ENCODE measurements at places on chromosomes 5 and 9.

DNA sequence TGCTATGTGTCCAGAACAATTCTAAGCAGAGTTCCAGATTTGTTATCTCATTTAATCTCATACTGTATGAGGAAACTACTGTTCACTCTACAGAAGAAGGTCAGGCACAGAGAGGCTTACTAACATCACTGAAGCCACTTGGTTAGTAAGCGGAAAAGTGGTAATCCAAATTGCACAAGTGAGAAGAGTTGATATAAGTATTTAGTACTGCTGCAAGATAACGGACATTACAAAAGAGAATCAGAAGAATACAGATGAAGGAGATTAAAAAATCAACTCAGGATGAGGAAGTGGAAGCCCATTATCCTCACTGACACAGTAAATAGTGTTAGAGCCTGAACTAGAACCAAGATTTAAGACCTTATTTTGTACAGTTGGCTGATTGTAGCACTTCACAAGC, 22.3 kb upstream of the TLR4 start:
- no peak for DNase-seq

DNA sequence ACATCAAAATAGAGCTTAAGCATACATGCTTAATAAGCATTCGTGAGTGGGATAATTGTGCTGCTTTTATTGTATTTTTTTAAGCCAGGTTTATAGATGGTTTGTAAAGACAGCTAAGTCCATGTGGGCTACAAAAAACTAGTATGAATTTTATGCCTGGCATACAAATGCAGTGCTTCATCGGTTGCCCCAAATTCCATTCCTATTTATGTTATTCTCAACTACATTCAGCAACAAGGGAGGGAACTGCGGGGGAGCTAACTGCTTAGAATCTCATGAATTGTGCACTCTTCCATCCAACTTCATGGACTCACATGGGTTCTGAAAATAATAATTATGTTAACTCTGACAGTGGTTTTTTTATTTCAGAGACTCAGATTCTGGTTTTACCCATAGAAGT, 199.2 kb downstream of the FAM170A start:
- no peak for DNase-seq

DNA sequence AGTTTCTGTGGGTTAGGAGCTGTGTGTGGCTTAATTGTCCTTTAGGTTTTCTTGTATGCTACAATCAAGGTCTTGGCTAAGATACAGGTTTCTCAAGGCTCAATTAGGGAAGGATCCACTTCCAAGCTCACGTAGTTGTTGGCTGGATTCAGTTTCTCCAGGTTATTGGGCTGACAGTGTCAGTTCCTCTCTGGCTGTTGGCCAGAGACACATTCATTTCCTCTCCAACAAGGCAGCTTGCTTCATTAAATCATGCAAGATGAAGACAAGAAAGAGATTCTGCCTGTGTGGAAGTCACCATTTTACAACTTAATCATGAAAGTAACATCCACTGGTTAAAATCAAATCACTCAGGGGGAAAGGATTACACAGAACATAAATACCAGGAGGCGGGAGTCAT, 275.7 kb upstream of the KIF2A start:
- DNase-seq: no peak

GRCh38 chr9:135249711-135250110, 162.2 kb downstream of the OLFM1 start:
- no peak for DNase-seq

- no peak for DNase-seq
These were observed 6.4 kb upstream of the LHX2 start for GRCh38 chr9:124005029-124005771.

DNA sequence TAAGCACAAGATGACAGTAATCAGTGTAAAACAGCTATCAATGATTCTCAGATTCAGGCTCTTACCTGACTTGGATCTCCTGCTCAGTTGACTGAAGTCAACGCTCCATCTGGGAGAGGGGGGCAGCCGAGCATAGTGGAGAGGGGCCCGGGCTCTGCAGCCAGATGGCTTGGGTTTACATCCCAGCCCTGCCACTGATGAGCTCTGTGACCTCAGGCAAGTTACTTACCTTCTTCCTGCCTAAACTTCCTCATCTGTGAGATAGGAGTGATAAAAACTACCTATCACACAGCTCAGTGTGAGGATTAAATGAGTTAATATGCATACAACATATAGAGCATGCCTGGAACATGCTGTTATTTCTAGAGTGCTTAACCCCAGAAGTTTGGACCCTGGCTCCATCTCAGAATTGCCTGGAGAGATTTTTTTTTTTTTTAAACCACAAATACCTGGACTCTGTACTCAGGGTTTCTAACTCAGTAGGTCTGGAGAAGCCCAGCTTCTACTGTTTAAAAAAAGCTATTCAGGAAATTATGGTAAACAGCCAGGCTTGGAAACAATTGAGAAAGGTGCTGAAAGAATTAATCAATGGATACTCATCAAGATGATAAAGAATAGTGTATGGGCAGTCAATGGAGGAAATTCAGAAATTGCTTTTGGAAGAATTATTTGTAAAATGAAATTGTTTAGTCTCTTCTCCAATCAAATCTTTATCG, 72.2 kb downstream of the ANKRD55 start:
- DNase-seq: no peak

- DNase-seq: no peak
These were observed 180.2 kb downstream of the ADCY2 start for GRCh38 chr5:7576023-7576715.

DNA sequence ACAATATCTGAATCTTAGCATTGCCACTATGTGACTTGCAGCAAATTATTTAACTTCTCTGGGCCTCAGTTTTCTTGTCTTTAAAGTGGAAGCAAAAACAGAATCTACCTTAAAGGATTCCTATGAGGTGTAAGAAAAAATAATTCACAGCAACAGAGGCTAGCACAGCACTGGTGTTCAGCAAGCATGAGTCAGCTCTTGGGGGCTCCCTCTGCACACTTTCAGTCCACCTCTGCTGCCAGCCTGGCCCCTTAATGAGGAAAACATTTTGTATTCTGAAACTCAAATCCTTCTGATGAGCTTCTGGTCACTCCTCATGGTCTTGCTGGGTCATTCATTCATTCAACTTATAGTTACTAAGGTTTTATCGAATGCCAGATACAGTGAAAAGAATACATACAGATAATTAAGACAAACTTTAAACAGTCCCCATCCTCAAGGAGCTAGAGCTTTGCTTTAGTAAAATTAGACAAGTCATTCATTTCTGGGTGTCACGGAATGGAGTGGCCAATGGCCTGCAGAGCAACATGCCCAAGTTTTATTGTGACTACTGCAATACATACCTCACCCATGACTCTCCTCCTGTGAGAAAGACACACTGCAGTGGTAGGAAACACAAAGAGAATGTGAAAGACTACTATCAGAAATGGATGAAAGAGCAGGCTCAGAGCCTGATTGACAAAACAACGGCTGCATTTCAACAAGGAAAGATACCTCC, 26.8 kb upstream of the IQGAP2 start:
- DNase-seq: peak; percentile 49

- DNase-seq: no peak
These were observed 7.6 kb upstream of the ZNF618 start for GRCh38 chr9:113868501-113868900.

GRCh38 chr9:113677057-113677456, 199.1 kb upstream of the ZNF618 start:
- no peak for DNase-seq

DNA sequence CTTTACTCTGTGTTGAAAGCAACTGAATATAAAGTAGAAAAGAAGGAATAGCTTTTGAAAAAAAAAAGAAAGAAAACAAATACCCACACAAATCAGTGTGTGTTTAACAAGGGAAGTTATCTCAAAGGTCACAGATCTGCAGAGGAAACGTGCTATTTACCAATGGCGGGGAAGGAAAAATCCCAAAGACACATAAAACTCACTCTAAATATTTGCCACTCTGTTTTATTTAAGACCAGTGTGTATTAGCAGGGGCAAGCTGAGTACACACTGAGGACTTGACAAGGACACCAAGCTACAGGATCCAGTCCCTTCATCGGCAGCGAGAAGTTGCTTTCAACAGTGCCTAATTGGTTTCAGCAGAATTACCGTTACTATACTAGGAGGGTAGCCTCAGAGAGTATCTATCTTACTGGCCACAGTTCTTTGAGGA, 252.5 kb downstream of the DEPDC1B start:
- DNase-seq: no peak

DNA sequence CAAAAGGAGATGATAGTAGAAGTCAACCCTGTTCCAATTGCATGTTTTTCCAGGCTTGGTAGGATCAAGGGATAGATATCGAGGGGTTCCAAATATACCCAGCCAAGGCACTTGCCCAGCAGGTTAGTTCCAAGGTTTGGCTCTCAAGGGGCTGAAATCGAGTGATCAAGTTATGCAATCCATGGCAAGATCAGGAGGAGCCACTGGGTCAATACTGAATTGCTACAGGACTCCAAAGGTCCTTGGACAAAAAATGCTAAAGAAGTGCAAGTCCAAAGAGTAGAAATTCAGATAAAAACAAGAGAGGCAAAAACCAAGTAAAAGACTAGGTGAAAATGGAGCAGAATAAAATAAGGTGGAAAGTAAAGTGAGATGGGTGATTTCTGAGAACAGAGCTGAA, 179.1 kb upstream of the RFX3 start:
- no peak for DNase-seq
